ENCODE measurements at places on chromosomes 1 and 21. TPM values are rescaled to one million over a fixed set of nuclear protein-coding genes. Genes with fewer than 3 reads are reported as not detected.

ERMAP gene
- polyA plus RNA-seq = 2.9 TPM

- no peaks in the 10 kb centered on the region for H3K4me1 ChIP-seq
- H3K27ac ChIP-seq = no peak overlapping the region
- no peaks in the 10 kb centered on the region for H3K27me3 ChIP-seq
- DNase-seq = no peak
Measured at GRCh38 chr1:171748651-171749050, 6.8 kb upstream of the VAMP4 start.

GRCh38 chr1:236336084-236336483, 54.3 kb upstream of the ERO1B start:
- no peaks in the 10 kb centered on the region for H3K4me1 ChIP-seq
- H3K27me3 ChIP-seq = no peaks in the 10 kb centered on the region
- no peak overlapping the region for H3K27ac ChIP-seq
- no peak for DNase-seq

DNA sequence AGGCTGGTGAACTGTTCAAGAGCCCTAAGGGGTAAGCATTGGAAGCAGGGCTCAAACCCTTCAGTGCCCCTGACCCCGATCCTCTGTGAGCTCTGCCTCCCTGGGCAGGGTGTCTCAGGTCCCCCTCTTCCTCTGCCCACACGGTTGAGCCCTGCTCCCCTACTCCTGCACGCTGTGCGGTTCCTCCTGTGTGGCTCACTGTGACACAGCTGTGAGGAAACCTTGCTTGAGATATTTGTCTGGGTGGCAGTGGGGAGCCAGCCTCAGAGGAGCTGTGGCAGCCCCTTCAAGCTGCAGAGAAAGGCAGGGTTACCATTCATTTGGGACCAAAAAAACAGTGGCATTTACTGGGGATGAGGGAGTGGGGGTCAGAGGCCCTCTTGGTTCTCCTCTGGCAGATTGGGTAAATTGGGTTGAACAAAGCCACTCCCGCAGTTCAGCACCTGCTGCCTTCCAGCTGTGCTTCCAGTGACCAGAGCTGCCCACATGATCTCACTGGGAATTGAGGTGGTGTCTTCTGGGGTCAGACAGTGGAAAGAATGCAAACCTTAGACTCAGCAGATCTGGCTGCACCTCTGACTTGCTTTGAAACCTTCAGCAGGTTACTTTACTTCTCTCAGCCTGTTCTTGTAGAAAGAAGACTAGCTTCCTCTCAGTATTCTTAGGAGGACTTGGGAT, 60.6 kb upstream of the CD1D start:
- H3K27me3 ChIP-seq = no peaks in the 10 kb centered on the region
- H3K4me1 ChIP-seq = no peaks in the 10 kb centered on the region
- DNase-seq = no peak
- no peak overlapping the region for H3K4me3 ChIP-seq
- H3K36me3 ChIP-seq = no peaks in the 10 kb centered on the region

- peak overlapping the region; percentile 88 for H3K4me3 ChIP-seq
- peak overlapping the region; percentile 97 for H3K27ac ChIP-seq
- H3K27me3 ChIP-seq = no peaks in the 10 kb centered on the region
- DNase-seq = no peak
- H3K36me3 ChIP-seq = peaks cover 9% of the 10 kb centered on the region
- H3K4me1 ChIP-seq = peaks cover 60% of the 10 kb centered on the region
Measured at GRCh38 chr1:36157973-36158826, 2.2 kb downstream of the MAP7D1 start.

All from naive thymus-derived CD4-positive, alpha-beta T cell (primary cell).